ENCODE measurements at places on chromosomes 12 and 14.

DNA sequence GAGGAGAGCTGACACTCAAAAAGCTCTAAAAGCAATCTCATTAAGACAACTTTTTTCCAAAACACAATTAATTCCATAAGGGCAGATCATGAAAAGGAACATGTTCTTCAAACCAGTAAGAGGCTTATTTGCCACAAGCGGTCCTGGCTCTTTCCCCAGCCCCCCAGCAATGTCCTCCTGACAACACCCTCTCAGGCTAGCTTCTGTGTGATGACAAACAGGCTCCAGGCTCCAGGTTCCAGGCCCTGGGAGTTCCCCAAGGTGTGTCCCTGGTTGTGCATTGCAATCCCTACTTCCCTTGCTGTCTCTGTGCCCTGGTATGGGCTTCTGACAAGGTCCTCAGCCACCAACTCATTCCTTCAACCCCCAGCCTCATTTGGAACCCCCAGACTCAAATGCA, 8.9 kb downstream of the HVCN1 start:
- DNase-seq = no peak

GRCh38 chr12:49979016-49979586, 6.4 kb downstream of the AQP6 start:
- DNase-seq = no peak

- no peak for DNase-seq
Observed at GRCh38 chr14:23079716-23080115, 15.2 kb downstream of the ACIN1 start.

GRCh38 chr12:40668099-40668529, 24.1 kb upstream of the CNTN1 start:
- DNase-seq = no peak

DNA sequence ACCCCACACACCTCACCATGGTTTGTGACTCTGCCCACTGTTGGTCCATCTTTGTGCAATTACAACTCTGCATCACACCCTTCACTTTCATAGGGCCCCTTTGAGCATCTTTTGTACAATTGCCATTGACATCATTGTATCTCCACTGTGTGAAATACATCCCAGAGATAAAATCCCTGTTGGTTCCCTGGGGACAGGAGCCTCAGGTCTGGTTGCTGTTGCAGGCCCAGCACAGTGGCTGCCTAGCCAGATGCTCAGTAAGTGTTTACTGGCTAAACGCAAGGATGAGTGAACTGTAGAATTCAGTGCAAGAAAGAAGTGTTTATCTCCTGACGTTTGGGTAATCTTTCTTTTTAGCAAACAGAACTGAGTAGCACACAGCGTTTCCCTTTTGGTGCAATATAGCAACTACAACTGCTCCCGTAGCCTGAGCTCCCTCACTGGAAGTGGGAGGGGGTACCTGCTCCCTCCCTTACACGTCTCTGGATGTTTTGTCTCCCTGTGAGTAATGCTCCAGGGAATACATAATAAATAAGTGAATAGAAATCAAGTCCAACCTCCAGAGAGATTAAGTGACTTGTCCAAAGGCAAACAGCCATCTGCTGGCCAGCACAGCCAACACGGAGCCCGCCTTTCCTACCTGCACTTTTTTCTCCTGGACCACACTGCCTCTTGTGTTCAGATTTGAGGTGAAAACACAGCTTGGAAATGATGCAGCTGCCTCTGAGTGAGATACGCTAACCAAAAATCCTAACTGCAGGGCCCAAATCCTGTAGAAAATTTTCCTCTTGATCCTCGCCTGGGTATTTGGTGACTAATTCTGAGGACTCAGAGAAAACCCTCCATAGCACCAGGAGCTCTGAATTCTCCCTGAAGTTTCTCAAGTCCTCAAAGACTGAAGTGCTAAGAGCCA, 27.4 kb downstream of the GALNT16 start:
- DNase-seq = no peak

DNA sequence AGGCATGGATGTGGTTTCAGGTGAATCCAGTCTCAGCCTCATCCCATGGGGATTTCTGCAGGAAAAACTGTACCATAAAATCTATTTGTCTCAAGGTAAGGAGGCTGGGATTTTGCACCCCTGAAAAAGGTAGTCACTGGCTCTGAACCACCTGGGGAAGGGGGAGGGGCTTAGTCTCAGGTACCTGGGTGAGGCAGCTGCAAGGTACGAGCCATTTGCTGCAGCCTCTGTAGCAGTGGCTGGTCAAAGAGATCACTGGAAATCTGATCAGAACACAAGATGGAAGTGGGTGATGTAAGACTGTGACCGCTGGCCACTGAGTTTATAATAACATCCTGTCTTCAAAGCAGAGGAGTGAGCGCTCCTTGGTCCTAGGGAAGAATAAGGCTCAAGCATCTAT, 209.9 kb upstream of the NOS1 start:
- DNase-seq = no peak

Measured in activated effector memory CD4-positive, alpha-beta T cell treated with anti-CD3 and anti-CD28 coated beads, Interleukin-2, amount 50 U/mL, for 16 hours (primary cell).